ENCODE measurements at places on chromosomes 12 and 14. TPM values are rescaled to one million over a fixed set of nuclear protein-coding genes. Genes with fewer than 3 reads are reported as not detected.

DNA sequence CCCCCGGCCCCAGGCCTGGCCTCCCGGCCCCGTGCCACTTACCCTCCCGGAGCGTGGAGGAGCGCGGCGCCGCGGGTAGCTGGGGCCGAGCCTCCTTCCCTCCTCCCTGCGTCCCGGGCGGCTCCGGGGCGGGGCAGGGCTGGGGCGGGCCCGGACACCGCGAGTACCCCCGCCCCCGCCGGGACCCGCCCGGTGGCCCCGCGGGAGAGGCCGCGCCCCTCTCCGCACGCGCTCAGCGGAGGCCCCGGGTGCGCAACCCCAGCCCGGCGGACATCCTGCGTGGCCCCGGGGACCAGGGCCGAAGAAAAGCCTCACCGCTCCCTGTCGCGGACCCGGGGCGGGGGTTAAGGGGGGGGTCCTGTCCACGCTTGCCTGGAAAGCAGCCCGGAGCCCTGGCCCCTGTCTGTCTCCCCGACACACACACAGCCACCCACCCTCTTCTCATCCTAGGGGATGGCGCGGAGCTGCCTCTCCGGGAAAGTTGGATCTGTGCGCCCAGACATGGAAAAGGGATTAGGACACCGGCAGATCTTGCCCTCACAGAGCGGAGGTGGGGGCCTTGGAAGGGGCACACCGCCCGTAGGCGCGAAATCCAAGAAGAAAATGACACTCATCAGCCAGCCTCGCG is at the start of gene SYNE3:
Gene SYNE3 (minus strand): TSS at position 97 of the 628 bp plus-strand sequence. CDS start 40,829 bp downstream, outside the sequence.
- peak; percentile 95 for DNase-seq

- no peak for DNase-seq
Observed at GRCh38 chr12:69046920-69047319, 113.9 kb upstream of the CPM start.

GRCh38 chr14:45089813-45090212 is 5.9 kb downstream of the PRPF39 start:
- peak; percentile 91 for DNase-seq

DNA sequence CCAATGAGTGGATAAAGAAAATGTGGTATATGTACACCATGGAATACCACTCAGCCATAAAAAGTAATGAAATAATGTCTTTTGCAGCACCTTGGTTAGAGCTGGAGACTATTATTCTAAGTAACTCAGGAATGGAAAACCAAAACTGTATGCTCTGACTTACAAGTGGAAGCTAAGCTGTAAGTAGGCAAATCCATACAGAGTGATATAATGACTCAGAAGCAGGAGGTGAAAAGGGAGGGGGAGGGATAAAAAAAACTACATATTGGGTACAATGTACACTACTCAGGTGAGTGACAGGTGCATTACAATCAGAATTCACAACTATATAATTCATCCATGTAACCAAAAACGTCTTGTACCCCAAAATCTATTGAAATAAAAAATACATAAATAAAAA is 15.1 kb upstream of the CLEC1A start:
- no peak for DNase-seq

DNA sequence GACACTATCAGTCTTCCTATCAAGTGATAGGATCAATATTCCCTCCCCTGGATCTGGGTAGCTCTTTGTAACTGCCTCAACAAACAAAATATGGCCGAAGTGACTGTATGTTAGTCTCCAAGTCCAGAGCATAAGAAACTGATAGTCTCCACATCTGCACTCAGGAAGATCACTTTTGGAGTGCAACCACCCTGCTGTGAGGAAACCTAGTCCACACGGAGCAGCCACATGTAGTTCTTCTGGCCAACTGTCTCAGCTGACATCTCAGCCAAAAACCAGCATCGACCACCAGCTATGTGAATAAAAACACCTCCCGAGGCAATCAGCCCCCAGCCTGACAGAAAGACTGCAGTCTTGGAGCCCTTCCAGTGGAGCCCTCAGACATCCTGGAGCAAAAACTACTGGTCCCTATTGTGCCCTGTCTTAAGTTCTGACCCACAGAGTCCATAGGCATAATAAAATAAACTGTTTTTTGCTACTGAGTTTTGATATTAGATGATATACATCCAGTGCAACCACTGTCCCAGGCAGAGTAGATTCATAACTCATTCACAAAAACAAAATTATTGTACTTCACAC is 143.8 kb downstream of the MED13L start:
- no peak for DNase-seq

DNA sequence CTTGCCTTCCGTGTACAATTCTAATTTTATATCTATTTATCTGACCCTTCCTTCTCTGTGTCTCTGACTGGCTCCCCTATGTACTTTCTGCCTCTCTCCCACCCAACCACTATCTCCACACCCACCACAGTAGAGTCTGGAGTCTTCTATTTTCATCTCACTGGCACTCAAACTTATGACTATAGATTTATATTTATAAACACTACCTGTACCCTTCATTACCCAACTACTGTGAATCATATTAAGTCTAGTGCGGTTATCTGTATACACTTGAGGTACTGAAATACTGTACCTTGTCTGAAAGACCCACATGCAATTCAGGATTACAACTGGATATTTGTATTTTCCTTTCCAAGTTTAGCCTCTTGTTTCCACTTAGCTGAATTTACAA is 36.1 kb downstream of the ATP2B1 start:
- no peak for DNase-seq

DNA sequence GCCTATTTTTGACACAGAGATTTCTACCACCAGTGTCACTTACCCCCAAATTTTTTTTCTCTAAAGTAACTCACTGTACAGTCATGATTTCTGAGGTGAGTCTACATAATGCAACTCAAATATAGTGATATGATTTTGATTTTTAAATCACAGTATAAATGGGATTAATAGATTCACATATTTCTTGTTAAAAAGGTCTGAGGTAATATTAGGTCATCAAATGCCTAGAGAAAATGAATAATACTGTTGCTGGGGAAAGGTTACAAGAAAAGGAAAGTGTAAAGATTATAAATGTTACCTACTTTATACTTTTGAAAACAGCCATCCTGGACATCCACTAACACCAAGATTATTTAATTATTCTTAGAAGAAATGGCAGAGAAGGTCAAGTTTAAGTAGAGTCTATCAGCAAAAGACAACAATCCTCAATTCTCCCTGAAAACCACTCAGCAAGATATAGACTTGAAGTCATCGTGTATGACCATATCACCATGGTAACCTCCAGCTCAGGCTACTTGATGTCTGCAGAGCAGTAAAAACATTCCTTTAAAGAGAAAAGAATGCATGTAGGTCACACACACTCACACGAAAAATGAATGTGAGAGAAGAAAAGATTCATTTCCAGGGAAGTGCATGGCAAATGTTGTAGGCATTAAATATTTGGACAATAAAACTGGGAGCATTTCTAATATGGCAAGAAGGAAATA is 58.7 kb downstream of the CCDC59 start:
- no peak for DNase-seq

DNA sequence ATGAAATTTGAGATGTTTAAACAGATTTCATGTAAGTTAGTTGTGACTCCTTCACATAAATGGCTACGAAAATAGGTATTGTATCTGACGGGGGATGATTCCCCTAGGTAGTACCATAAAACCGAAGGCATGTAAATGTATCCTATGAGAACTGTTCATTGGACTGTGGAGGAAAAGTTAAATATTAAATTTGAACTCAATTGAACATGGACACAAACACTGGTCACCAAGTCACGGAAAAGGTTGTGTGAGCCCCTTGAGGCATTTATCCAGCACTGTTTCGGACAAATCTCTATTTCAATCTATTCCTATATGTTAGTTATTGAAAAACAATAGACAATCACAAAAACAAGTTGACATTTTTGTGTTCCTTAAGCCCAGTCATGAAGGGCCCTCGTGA is 1014.3 kb upstream of the NOVA1 start:
- no peak for DNase-seq

DNA sequence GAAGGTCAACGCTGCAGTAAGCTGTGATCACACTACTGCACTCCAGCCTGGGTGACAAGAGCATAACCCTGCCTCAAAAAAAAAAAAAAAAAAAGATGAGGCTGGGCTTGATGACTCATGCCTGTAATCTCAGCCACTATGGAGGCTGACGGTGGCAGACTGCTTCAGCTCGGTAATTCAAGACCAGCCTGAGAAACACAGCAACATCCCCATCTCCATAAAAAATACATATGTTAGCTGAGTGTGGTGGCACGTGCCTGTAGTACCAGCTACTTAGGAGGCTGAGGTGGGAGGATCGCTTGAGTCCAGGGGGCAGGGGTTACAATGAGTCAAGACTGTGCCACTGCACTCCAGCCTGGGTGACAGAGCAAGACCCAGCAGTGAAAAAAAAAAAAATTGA is 50.4 kb downstream of the GXYLT1 start:
- peak; percentile 13 for DNase-seq

DNA sequence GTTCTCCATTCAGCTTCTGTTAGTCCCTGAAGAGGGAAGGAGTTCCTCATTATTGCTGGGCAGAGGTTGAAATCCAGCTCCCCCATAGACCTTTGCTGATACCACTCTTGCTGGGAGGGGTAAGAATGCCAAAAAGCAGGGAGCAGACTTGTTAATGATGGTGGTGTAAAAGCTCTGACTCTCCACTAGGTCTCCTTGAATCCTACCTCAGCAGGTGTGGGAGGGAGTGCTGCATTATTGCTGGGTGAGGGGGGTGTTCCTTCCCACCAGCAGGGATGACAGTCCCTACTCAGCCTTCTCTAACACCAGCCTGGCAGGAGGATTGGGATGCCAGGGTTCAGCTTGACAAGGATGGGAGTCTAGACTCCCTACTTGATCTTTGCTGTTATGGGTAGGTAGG is 185.8 kb upstream of the NOS1 start:
- DNase-seq = no peak

- DNase-seq = no peak
Observed at GRCh38 chr12:88793096-88793495, 212.8 kb upstream of the KITLG start.

DNA sequence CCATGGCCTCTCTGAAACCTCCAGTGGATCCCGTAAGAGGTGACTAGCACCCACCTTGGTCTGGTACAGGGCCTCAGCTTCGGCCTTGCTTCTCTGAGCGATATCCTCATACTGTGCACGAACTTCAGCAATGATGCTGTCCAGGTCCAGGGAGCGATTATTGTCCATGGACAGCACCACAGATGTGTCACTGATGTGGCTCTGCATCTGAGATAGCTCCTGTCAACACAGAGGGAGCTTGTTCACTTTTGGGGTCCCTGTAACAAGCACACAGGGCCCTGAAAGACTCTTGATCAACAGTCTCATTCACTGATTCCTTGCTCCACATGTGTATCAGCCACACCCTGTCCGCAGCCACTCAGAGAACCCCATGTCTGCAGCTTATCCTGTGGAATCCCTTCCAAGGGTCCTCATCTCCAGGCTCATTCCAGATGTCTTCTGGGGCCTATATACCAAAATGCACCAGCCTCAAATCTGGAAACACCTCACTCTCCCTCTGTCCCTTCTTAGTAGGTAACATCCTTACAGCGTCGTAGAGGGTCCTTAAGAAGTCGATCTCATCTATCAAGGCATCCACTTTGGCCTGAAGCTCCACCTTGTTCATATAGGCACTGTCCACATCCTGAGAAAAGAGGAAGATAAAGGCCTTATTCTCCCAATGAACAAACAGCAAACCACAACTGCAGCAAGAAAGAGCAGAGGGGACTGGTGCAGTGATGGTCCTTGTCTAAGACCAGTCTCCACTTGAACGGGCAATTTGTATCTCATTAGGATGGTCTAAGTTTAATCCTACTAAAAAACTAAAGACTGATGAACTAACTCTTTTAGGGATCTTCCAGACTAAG is 3.5 kb downstream of the KRT3 start:
- DNase-seq = no peak

DNA sequence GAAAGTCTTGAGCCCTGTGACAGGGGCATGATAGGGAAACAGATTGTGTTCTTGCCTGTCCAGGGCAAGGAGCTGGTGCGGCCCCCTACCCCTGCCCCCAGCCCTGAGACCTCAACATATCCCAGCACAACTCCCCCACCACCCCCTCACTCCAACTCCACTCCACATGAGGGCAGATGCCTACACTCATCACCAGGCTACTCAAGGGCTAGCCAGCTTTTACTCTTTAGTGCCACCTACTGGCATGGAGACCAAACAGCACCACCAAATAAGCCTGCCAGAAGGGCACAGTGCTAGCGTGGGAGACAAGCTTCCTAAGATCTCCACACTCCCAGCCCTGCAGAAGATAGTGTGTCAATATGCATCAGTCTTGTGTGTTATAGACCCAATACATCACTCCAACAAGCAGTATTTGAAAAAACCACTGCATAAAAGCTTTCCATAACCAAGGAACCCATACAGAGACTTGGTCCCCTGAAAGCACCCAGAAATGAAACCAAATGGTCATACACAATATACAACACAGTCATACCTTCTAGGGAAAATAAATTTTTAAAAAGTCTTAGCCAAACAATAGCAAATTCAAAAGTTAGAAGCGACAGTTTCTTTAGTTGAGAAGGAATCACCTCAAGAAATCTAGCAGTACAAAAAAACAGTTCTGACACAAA is 154.4 kb downstream of the KCNK10 start:
- peak; percentile 57 for DNase-seq

DNA sequence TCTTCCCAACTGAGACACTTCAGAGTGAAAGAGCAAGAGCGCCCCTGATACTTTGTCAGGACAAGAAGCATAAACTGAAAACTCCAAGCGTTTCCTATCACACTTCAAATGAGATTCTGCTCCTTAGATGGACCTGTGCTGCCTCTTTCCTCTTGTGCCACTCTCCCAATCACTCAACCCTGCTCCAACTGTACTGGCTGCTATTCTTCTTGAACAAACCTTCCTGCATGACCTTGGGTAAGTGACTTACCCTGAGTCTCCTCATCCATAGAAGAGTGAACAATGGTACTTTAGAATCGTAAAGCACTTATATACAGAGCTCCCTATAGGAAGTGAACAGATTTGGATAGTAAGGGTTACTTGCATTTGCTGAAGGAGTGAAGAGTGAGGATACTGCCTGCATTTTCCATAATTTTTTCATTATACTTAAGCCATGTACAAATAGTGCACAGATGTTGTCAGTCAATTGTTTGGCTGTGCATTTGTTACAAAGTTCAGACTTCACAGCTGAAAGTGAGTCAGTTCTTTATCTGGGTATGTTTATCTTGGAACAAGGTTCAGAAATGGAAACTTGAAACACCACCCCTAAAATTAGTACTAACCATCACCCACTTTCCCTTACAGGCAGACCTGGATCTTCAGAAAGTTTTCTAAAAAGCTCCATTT is 10.8 kb downstream of the MTERF2 start:
- DNase-seq = peak; percentile 76

GRCh38 chr12:49543914-49544815 is 5.3 kb downstream of the KCNH3 start:
- DNase-seq = peak; percentile 88

DNA sequence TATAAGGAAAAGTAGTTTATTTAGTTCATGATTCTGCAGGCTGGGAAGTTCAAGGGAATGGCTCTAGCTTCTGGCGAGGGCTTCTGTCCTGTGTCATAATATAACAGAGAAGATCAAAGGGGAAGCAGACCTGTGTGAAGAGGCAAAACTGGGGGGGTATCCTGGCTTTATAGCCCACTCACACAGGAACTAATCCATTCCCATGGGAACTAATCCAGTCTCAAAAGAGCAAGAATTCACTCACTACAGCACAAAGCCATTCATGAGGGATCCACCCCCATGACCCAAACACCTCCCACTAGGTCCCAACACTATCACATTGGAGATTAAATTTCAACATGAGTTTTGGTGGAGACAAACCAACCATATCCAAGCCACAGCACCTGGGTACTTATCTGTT is 6.9 kb downstream of the ALDH6A1 start:
- no peak for DNase-seq

PWP1 gene
- total RNA-seq = 69.8 TPM

KLHL33 gene
- total RNA-seq = 0.36 TPM

C3AR1 gene
- total RNA-seq = 0.72 TPM

SETD1B gene
- 5.8 TPM for total RNA-seq

Data from osteoblast (primary cell).